ENCODE measurements at places on chromosomes 13 and 19.

- DNase-seq: no peak
These were observed 23.4 kb downstream of the RASL11A start for GRCh38 chr13:27293873-27294515.

GRCh38 chr13:91119643-91120042, 227.8 kb upstream of the MIR17HG start:
- no peak for DNase-seq

DNA sequence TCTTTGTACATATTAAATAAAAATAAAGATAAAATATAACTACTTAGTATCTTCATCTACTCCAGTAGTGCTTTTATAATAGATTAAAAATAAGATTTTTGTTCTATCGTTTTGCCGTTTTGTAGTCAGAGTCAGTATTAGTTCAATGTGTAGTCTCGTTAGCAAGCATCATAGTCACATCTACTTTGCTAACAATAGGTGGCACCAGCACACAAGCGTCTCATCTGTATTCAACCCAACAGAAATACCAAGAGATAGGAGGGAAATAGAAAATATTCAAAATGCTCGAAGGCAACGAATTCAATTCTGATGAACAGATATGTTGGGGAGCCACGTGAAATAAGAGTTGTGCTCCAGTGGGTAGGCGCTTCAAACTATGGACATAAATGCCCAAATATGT, 21.4 kb upstream of the MICU2 start:
- no peak for DNase-seq

GRCh38 chr13:37106642-37107041, 1.2 kb upstream of the CSNK1A1L start:
- DNase-seq: no peak

- DNase-seq: no peak
These were observed 7.9 kb downstream of the SPATA13 start for GRCh38 chr13:24168392-24168750.

GRCh38 chr19:664913-665443, 2.0 kb upstream of the RNF126 start:
- no peak for DNase-seq

- DNase-seq: no peak
These were observed 30.2 kb upstream of the CPB2 start for GRCh38 chr13:46134961-46135522.

Measured in GM04503 (cell line).